Activated T-cell treated with anti-CD3 and anti-CD28 coated beads for 48 hours (primary cell): ENCODE measurements at places on chromosomes 12 and 14.

- DNase-seq, result no peak
These were observed 44.0 kb downstream of the RHOJ start for GRCh38 chr14:63248211-63248610.

DNA sequence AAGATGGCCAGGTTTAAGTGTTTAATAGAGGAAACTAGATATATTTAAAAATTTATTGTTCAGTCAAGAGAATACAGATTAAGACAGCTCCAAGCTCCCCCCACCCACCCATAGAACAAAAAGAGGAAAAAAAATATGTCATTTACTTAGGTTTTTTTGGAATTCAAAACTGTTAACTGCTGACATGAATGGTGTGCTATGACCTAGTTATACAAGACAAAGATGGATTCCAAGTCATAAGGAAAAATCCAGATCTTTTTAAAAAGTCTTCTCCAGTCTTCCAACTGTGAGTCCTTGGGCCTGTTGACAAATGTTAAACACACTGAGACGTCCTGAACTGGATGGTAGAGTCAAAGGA lies 1.3 kb upstream of the SETD1B start:
- no peak for DNase-seq

GRCh38 chr14:71734076-71734475 lies 198.2 kb upstream of the RGS6 start:
- DNase-seq, result no peak

DNA sequence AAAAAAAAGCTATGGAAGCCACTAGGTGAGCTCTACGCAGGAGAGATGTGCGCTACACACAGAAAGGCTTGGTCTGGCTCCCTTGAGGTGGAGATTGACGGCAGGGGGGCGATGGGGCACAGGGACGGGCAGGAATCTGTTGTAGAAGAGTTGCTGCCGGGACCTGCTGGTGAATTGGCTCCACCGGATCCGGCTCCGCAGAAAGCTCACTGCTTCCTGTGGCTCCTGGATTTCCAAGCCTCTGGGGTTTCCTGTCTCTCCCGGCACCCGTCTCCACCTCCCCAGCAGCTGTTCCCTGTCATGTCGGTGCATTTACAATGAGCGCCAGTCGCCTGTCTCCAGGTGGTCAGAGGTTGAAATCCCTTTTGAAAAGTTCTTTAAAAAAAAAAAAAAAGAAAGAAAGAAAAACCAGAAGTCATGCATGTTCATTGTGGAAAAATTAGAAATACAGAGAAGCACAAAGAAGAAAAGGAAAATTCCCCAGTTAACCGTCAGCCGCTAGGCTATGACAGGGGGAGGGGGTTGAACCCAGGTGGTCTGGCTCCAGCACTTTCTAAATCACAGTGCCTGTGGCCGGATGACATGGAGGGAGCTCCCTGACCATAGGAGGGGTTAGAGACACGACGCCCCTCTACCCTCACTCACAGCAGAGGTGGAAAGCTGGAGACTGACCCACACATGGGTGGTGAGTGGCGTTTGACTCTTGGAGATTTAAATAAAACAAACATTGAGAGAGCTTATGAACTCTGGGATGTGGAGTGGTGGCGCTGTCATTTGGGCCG lies 20.8 kb downstream of the FAM222A start:
- DNase-seq, result no peak

DNA sequence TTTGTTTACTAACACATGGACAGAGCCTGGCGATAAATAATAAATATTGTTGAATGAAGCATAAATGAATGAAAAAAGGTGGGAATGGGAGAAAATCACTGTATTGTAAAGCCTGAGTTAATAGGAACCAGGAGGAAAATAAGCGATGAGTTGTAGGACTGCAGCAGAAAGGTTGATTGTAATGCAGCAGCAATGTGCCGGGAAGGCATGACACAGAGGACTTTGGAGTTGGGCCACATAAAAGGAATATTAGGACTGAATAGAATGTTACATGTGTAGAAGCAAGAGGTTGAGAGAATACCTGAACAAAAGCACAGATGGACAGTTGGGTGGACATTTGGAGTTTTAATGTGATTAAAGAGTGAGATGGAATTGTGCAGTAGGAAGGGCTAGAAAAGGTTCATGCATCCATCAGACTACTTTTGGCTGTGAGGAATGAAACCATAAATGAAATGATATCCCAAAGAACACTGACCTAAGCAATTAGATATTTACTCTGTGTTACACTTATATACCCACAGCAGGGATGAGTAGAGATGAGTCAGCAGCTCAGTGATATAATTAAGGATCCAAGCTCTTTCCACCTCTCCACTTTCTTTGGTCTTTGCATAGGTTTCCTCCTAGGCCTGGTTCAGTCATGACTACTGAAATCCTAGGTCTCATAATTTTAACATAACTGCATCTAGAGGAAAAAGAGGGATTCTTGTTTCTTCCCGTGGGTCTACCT lies 55.4 kb downstream of the CCER1 start:
- no peak for DNase-seq
